ENCODE measurements at places on chromosomes 12 and 14.

DNA sequence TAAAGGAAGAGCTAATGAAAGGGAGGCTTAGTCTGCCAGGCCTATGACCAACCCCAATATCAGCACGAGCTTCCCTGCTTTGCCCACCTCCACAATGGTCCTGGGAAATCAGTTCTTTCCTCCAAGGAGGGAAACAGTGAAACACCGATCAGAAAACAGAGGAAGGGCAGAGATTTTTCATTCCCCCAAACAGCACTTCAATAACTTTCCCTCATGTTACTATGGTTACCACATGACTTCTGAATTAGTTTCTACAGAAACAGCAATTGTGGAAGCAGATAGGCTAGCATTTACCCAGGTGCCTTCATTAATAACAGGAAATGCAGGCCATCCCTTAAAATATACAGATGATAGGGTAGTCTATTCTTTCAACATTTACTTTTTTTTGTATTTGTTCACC, 35.9 kb downstream of the TRIM9 start:
- no peak for DNase-seq

DNA sequence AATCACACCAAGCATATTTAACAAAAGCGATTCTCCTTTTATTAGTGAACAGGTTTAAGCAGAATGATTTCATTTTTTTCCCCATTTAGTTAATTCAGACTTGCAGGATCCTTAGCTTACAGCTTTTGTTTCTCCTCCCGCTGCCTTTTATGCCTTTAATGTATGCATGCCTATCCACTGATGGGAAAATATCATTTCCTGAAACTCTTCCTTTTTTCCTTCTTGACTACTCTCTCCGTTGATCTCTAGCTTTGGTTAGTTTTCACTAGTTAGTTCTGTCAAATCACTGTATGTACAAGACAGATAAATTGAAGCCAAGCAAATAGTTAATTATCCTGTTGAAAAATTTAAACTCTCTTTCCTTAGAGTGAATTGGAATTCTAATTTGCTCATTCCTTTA, 26.3 kb downstream of the NKX2-1 start:
- no peak for DNase-seq

DNA sequence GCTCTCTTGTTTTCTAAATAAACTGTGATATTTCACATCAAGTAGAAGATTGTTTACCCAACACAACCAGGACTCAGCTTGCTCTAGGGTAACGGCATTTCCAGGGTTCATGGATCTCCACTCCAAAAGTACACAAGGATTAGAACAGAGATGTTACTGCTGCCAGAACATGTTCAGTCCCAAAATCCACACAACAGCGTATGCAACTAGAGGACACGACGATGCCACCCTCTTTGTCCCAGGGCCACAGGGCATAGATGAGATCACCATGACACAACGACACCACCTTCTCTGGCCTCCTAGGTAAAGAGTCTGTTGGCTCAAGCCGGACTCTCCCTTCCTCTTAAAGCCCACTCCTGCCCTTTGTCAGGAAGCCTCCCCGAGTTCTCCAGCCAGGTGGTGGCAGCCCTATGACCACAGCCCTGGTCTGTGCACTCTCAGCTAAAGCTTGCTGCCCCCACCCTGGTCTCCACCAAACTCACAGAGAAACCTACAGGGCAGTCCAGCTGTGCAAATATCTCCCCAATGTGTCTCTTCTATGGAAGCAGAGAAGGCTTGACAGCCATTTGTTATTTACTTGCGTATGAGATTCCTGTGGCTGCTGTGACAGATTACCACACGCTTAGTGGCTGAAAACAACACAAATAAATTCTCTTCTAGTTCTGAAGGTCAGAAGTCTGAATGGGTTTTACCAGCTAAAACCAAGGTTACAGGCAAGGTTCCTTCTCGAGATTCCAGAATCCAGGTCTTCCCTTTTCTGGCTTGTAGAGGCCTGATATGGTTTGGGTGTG, 10.3 kb downstream of the CLMN start:
- no peak for DNase-seq

DNA sequence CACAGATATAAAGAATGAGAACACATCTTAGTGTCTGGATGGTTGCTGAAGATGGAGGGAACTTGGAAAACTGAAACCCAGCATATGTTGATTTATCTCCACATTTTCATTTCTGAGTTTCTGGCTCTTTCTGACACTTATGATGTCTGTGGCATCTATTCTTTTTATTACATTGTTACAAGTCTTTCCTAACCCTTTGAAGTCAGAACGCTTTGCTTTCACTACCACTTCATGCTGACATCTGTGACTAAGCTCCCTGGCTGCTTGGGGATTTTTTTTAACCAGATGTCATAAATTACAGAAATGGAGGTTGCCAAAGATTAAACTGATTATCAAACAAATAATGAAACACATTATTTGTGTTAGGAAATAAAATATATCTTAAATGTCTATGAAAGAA, 188.7 kb downstream of the KITLG start:
- no peak for DNase-seq

- no peak for DNase-seq
Observed at GRCh38 chr14:46381674-46382073, 269.9 kb downstream of the RPL10L start.

GRCh38 chr12:65500091-65500900, 221.8 kb downstream of the MSRB3 start:
- DNase-seq, result no peak

- DNase-seq, result no peak
Observed at GRCh38 chr12:13090054-13090453, 13.4 kb downstream of the GSG1 start.

DNA sequence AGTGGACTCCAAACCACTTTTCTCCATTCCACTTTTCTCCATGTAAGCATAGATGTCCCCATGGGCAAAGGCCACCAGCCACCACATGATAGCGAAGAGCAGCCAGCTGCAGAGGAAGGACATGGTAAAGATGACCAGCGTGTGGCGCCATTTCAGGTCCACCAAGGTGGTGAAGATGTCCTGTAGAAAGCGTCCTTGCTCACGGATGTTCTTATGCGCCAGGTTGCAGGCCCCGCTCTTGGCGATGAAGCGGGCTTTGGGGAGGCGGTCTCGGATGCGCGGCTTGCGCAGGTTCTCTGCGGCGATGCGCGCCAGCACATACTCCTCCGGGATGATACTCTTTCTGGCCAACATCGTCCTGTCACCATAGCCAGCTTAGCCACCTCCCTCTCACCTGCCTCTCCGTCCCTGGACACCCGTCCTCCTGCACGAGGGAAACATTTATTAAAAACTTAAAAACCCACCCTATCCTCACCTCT, 1.2 kb downstream of the KCNJ8 start:
- DNase-seq, result no peak

DNA sequence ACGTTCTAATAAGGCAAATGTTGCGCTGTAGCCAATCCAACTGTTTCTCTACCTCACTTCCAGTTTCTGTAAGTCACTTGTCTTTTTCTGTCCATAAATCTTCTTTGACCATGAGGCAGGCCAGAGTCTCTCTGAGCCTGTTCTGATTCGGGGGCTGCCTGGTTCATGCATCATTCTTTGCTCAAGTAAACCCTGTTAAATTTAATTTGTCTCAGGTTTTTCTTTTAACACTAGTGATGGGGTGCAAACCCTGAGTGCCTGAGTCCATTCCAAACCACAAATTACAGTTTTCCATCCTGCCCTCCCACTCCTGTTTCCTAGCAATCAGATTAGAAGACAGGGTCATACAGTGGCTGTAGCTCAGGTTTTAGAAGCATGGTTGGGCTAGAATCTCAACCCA, 41.9 kb downstream of the VWF start:
- DNase-seq, result no peak

GRCh38 chr12:78880078-78880477, 15.5 kb downstream of the SYT1 start:
- DNase-seq, result no peak

DNA sequence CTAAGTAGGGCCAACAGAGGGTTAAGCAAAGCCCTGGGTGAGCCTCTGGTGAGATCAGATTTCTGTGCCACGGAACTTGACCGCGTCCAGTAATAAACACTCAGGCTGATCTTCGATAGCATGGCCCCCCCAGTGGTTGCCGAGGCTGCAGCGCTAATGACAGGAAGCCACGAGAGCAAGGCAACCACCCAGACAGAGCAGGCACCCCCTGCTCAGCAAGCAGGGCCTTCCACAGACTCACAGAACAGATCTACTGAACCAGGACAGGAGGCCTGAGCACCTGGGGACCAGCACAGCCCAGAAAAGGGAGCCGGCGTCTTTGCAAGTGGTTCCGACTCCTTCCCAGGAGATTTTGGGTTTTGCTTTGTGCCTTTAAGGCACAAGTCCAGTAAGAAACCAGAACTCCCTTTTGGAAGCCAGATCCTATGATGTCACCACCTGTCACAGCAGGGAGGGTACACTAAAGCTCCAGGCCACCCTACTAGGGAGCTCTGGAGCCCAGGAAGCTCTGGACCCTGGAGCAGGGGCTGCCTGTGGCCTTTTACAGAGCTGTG, 42.3 kb downstream of the BCL11B start:
- no peak for DNase-seq

GRCh38 chr12:91178781-91179180, 3.8 kb downstream of the DCN start:
- DNase-seq, result no peak

DNA sequence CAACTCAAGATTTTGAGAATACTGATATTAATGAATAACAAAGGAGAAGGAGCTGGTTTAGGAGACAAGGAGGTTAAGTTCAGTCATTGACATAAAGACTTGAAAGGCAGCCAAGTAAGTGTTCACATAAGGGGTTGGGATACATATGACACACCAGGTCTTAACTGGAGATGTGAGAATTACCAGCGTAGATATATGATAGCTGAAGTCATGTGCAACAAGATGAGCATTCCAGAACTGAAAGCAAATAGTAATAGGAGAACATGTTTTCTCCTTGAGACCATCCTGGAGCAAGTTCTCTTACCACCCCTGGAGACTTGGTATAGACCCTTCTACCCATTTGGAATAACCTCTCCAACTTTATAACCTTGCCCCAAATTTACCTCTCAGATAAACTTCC, 43.3 kb upstream of the NPFF start:
- no peak for DNase-seq

- no peak for DNase-seq
Observed at GRCh38 chr12:47004634-47005033, 74.8 kb upstream of the PCED1B start.

DNA sequence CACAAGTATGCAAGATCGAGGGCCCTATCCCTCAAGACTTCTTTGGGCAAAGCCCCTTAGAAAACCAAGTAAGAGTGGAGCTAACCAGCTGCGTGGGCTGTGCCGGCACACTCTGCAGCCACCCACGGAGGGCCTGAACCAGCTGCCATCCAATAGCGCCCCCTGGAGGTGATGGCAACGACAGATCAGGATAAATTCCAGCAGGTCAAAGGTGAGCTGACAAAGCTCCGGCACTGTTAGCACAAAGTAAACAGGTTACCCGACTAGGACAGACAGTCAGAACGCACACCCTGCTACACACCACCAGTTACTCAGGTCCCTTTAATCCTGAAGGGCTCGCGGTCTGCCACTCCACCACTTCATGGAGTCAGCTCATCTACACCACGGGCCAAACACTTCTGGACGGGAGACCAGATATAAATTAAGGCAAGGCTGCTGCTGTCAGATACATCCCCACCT, 4.9 kb downstream of the ZBTB39 start:
- peak; percentile 50 for DNase-seq

DNA sequence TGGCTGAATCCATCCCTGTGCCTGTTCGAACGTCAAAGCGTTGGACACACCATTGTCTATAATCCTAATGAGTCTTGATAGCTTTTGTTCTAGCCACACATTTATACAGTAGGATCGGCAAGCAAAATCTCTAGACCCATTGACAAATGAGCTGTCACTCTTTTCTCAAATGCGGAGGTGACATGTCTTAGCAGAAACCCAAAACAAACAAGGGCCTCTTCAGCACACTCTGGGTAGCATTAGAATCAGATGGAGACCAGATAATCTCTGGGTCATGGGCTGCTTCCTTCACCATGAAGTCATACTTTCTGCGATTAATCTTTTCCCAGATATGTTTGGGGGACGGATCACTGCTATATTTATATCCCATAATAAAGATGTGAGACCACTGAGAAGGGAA, 100.2 kb downstream of the PLXNC1 start:
- DNase-seq, result no peak

DNA sequence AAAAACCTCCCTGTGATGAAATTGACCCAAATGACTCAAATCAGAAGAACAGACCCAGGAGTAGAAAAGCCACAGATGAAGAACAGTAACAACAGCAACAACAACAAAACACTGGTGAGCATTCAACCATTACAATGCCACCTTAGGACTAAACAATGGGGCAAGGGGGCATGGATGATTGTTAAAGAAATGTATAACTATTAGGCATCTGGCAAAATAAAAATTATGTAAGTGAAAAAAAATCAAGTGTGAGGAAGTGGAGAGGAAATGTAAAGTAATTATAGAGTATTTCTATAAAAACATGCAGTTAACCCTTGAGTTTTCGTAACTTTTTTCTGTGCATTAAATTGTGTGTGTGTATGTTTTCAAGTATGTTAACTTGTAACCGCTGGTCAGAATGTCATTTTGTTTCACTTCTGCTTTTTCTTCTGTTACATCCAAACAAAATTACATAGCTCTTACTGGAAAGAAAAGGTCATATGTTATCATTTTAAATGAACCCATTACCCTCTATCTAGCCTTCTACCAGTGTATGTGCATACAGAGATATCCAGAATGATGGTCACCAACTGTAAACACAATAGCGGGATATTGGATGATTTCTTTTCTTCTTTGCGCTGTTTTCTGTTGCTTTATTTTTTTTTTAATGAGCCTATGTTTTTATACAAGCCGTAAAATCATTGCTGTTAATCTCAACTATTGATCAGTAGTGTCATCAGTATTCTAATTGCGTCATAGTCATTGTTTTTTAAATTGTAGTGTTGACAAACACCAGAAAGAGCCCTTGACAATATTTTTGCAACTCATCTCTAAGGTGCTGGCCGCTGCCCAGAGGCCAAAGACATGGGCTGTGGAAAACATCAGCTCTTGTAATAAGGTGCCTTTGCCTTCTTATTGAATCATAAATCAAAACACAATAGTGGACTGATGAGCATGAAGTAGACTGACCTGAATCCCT, 170.6 kb downstream of the CRADD start:
- no peak for DNase-seq
